SW480 (cell line): ENCODE measurements at places on chromosomes 6 and 20.

DNA sequence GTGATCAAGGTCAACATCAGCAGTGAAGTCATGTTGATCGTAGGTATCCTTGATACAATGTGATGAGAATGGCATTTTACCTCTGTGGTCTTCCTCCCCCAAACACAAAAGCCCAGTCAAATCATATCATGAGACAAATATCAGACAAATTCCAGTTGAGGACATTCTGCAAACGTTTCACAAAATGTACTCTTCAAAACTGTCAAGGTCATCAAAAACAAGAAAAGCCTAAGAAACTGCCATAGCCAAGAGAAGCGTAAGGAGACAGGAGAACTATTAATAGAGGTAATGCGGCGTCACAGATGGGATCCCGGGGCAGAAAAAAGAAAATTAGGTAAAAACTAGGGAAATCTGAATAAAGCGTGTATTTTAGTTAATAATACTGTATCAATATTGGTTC, 7.4 kb upstream of the CDYL start:
- no peak for DNase-seq

GRCh38 chr6:104613416-104614001, 246.2 kb downstream of the HACE1 start:
- no peak for DNase-seq

- DNase-seq, result no peak
These were observed 288.7 kb upstream of the PRDM1 start for GRCh38 chr6:105797286-105797979.

DNA sequence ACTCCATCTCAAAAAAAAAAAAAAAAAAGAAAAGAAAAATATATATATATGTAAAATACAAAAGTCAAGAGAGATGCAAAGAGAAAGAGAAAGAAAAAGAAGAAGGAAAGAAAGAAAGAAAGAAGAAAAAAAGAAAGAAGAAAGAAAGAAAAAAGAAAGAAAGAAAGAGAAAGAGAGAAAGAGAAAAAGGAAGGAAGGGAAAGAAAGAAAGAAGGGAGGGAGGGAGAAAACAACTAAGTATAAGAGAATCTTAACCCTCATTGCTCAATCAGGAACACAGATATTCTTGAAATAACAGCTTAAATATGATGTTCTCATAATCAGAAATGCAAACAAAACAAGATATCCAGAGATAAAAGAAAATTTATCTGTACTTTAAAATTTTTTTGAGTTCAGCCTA, 54.4 kb upstream of the MARCKS start:
- no peak for DNase-seq

- DNase-seq, result no peak
These were observed 76.7 kb downstream of the CEP162 start for GRCh38 chr6:84150705-84151104.

DNA sequence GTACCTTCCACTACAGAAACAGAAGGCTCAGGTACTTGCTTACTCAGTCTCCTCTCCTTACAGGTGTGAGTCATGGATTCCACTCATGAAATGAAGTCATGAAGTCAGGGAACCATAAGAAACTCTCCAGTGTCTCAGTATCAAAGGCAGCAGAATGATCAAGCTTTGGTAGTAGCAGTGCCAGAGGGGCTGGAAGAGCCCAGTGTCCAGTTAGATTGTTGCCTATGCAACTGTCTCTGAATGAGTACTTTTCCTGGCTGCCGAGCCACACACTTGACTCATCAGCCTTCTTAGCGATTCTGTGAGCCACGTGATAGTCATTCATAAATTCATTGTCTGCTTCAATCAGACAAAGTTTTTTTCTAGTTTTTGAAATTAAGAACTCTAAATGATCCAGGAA, 52.2 kb upstream of the DTNBP1 start:
- DNase-seq, result no peak

DNA sequence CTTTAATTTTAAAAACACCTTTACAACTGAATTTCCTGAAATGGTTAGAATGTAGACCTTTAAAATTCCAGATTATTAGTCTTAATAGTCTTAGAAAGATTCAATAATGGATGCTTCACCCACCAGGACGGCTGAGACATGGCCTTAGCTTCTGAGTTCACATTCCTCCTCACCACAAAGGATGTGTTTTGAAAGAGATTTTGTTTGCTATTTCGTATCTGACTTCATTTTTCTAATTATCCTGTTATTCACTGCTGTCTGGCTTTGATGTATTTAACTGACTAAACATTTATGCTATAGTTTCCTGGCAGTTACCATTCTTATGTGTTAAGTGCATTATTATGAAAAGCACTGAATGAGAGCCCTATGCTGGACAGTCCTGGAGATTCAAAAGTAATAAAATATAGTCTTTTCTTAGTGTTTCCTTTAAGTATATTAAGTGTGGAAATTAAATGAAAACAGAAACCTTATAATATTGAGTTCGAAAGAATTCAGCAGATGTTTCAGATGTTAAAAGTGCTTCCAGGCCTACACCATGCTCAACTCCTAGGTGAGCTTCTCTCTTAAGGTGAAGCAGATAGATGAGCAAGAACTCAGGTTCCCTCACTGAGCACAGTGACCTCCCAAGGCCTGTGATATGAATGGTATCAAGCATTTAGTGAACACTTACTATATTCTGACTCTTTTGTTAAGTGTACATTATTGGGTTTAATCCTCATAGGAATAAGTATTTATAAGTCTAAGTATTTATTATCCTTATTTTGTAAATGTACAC, 40.3 kb downstream of the MAP3K4 start:
- DNase-seq, result no peak

DNA sequence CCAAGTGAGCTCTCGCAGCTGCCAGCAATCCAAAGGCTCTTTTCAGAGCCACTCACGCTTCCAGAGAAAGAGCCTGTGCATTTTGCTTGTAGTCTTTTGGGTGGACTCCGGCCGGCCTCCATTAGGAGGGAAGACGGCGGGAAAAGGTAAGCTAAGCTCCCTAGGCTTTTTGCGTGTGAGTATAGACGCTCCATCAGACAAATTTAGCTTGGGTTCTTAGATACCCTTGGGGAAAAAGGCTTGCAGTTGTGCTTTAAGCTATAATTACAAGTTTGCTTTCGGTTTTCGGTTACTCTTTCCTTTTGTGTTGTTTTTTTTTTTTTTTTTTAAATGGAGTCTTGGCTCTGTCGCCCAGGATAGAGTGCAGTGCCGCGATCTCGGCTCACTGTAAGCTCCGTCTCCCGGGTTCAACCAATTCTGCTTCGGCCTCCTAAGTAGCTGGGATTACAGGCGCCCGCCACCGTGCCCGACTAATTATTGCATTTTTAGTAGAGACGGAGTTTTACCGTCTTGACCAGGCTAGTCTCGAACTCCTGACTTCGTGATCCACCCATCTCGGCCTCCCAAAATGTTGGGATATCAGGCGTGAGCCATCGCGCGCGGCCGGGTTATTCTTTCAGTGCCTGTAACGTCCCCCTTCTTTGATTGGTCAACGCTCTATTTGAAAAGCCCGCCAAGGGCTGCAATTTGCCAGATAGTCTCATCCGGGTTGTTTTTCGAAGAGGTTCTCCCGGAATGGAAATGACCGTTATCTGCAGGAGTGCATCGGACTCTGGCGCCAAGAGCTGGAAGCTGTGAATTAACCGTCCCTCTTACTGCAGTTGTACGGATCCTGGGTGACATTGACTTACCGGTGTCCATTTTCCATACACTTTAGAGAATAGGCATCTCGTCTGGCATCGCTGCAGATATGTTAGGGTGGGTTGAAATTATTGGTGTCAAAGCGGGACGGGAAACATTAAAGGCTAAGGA, 18.1 kb downstream of the OR2B2 start:
- peak; percentile 93 for DNase-seq

DNA sequence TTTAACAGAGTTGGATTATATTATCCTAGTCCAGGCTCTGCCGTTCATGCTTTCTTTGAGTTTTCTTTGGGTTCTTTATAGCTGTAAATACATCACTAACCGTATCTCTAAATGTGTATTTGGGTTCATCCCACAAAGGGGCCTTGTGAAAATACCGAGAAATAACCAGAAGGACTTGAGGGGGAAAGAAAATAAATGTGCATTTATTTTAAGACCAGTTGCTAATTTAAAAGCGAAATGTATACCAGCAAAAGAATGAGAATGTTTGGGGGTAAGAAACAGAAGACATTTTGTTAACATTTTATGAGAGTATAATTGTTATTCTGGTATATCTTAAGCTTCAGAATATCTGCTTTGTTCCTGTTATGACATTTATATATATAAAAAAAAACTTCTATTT, 38.9 kb downstream of the LRRN4 start:
- no peak for DNase-seq

- DNase-seq, result no peak
These were observed 120.2 kb upstream of the BEND3 start for GRCh38 chr6:107235511-107235910.

DNA sequence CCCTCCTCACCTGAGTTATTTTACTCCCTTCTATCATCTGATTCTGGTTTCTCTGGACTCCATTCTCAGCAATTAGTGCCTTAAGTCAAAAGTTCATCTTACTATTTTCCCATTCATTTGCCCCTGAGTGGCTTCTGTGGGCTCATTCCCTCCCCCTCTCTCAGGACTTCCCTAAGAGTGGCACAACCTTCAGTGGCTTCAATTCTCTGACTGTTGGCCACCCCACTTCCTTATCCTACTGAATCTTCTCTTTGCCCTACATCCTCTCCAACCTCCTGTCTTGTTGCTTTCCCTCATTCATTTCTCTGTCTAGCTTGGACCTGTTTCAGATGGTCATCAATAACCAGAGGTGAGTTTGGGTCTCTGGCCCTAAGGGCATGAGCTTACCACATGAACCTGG, 61.1 kb upstream of the GLP1R start:
- DNase-seq, result no peak

DNA sequence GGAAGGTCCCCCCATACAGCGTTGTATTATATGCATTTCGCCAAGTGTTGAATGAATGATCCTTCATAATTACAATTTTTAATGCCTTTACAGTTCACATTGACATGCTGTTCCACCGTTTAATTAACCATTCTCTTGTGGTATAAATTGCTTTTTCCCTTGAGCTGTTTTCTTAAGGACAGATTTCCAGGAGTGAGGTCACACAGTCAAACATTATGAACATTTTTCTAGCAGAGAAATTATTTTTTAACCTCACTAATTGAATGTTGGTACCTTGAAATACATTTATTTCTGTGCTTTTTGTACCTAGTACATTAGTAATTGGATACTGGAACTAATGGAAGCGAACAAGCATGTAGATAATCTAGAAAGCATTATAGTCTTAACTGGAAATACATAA, 76.7 kb upstream of the C20orf144 start:
- DNase-seq, result no peak

GRCh38 chr6:170067923-170068360, 222.9 kb downstream of the DLL1 start:
- DNase-seq, result no peak

- peak; percentile 73 for DNase-seq
These were observed 1.7 kb downstream of the LOC128125822 start for GRCh38 chr6:63573899-63574553.

DNA sequence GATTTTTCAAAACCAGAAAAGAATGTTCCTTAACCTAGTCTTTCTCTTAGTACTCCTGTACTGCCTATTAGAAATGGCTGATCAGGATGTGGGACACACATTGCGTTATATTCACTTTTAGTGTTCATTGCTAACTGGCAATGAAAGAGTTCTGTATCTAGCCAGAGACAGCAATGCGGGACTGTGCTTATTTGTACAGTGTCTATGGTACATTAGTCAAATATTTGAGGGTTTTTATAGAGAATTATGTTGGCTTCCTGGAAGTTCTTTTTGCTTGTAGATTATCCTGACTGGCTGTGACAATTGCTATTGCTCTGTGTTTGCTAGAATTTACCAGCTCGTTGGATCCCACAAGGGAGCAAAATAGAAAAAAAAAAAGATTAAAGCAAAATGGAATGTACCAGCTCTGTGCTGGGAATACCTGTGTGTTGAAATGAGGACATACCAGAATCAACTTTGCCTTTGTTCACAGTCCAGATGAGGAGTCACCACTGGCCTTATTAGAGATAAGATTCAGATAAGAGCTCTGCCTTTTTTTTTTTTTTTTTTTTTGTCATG, 22.4 kb upstream of the IFNGR1 start:
- DNase-seq, result peak; percentile 25

DNA sequence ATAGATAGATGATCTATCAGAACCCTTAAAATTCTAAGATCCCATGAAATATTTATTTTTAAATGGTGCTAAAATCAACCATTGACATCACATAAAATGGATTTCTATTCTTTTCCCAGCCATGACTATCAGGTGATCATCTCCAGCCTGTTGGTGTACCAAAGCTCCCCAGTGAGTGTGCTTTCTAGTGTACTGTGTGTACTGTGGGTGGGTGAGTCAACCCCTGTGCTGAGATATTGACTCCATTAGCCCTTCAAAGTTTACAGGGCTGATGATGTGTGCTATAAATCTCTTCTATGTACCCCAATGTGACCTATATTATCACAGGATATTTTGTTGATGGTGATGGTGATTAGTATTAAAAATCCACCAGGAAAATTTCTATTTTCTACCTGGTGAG, 344.6 kb downstream of the MMUT start:
- DNase-seq, result no peak

DNA sequence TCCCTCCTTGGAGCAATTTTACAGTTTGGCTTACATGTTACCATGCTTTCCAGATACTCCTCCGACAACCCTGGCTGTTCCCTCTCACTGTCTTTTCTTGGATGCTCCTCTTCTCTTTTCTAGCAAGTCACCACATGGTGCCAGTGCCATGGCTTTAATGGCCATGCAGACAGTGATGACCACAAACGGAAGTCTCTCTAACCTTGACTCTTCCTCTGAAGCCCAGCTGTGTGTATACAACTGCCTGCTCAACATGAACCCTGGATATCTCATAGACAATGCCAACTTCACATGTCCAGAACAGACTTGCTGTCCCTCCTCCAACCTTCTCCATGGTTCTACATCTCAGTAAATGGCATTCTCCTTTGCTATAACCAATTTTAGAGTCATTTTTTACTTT, 49.8 kb upstream of the NEDD9 start:
- DNase-seq, result no peak

GRCh38 chr6:38774929-38775707, 60.0 kb downstream of the DNAH8 start:
- no peak for DNase-seq

- no peak for DNase-seq
These were observed 188.3 kb upstream of the MCHR2 start for GRCh38 chr6:100182313-100182712.
